SK-N-MC (cell line): ENCODE measurements at places on chromosomes 12 and 14.
A peak's percentile ranks its signal among the peaks of the same experiment; 100 is the strongest.

DNA sequence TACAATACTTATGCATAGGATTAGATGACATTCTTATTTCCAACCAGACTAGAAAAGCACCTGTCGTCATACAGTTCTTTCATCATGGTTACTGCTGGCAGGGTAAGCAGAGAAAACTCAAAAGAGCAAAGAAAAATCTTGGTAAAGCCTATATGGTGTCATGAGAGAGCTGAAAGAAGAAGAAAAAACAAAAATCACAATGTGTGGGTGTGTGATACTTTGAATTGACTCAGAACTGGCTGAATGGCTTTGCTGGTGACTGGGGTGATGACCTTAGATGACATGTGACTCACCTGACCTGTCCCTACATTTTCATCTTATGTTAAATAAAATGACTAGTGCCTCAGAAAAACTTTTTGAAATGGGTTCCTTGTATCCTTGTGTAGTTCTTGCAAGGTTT lies 278.1 kb upstream of the LMO3 start:
- no peak for DNase-seq

GRCh38 chr14:63901434-63902085 lies 48.8 kb downstream of the SYNE2 start:
- no peak for DNase-seq

GRCh38 chr14:90383126-90383730 lies 13.6 kb upstream of the CALM1 start:
- DNase-seq, result peak; percentile 70

DNA sequence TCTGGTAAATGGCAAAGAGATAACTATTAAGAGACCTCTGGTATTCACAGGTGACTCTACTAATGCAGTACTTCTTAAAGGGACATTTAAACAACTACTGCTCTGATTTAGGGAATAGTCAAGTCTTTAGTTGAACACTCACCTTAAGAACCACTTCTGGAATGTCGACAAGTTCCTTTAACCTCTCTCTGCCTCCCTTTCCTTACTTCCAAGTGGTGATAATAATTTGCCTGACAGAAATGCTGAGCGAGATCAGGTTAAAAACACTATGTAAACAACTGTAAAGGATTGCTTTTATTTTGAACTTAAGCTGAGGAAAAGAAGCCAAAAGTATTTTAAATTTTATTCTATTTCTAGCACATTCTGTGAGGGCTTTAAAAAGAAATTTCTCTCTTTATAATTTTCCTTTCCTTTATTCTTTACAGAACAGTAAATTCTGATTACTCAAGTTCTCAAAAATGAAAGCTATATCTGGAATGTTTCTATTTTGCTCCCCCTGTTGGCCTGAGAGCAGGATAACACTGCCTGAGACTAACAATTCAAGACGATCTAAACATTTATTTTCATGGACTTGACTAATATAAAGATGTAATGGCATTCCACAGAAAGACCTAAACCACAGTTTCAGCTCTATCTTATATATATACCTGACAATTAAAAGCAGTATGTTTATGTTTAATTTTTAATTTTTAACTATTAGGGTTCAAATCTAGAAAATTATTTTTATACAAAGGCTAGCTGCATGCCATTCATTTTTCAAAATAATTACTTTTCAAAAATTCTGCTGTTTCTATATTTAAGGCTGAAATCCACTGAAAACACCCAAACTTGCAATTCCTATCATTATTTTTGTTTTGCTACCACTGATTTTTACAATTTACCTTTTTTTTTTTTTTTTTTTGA lies 29.2 kb downstream of the ZCCHC8 start:
- DNase-seq, result peak; percentile 51

DNA sequence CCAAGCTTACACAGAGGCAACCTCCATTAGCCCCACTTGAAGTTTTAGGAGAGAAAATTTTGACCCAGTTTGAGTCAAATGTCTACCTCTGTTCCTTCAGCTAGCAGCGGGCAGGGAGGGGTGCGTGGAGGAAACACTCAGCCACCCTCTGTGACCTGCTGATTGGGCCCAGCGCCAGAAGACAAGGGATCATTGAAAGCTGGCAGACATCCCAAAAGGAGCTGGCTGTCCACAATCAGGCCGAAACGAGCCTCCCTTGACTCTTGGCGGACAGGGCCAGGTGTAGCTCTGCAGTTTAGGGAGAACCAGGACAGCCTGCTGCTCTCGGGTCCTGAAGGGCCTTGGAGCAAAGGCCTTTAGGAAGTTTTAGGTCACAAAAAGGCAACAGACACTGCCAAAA lies 41.3 kb downstream of the CD9 start:
- DNase-seq, result no peak
